ENCODE measurements at places on chromosomes 6 and 20.

- DNase-seq, result peak; percentile 26
These were observed 420 bp upstream of the BTN2A1 start for GRCh38 chr6:26457264-26457805.

DNA sequence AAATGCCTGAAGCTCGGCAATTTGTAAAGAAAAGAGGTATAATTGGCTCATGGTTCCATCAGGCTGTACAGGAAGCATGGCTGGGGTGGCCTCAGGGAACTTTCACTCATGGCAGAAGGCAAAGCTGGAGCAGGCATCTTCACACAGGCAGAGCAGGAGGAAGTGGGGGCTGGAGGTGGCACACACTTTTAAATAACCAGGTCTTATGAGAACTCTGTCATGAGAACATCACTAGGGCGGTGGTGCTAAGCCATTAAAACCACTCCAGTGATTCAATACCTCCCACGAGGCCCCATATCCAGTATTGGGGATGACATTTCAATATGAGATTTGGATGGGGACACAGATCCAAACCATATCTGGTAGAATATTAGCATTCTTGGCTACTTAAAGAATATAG, 345.2 kb downstream of the ARHGAP18 start:
- DNase-seq, result no peak

GRCh38 chr6:72711731-72712130, 89.9 kb downstream of the KCNQ5 start:
- DNase-seq, result no peak

DNA sequence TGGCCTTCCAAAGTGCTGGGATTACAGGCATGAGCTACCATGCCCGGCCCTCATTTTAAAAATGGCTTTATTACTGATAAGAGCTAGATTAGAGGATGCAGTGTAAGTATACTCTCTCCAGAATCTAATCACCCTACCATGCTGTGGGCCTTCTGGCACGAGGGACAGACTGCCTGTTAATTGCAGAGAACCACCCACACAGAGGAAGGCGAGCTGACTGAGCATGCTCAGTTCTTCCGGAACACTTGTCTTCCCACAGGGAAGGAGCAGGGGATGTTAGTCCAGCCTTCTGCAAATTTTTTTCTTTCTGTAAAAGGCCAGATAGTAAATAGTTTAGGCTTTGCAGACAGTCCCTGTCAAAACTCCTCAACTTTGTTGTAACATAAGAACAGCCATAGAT, 48.9 kb downstream of the ALDH5A1 start:
- DNase-seq, result no peak

DNA sequence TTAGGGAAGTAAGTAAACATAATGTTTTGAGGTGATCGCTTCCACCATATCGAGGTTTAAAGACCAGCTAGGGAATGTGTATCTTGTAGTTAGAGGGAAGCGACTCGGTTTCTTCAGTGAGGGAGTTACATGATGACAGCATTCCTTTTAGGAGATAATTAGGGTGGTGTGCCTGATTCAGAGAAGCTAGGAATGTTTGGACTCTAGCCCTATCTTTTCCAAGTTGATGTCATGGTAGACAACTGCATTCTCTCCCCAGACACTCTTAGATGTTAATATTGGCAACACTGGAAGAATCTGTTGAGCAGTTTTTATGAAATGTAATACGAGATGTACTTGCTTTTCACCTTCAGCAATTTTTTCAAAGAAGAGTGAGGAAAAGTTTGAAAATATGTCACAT, 12.9 kb upstream of the HIVEP1 start:
- no peak for DNase-seq

DNA sequence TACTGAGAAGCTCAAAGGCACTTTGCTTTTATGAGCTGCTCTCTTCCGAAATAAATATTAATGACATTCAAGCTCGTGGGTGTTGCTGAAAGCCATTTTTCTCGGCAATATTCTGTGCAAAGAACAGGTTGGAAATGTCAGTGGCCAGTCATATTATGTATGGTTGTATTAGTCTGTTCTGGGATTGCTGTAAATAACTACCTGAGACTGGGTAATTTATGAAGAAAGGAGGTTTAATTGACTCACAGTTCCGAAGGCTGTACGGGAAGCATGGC, 32.1 kb downstream of the TUBB2B start:
- no peak for DNase-seq

- DNase-seq, result no peak
These were observed 54.7 kb upstream of the SNRPB2 start for GRCh38 chr20:16675001-16675564.

DNA sequence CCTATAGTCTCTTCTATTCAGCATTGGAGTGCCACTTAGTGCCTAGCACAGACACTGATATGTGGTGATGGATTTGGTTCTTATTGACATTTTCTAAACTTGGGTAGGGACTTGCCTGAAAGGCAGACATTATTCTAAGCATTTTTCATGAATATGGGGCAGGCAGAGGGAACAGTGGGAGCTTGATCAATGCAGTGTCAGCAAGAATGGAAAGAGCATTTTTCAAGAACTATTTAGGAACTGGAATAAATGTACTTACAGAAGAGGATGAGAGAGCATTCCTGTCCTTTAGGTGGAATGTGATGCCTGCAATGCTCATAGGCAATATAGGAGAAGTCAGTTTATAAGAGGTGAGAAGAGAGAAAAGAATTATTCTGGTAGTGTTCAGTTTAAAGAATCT, 26.2 kb downstream of the DEFB114 start:
- no peak for DNase-seq

DNA sequence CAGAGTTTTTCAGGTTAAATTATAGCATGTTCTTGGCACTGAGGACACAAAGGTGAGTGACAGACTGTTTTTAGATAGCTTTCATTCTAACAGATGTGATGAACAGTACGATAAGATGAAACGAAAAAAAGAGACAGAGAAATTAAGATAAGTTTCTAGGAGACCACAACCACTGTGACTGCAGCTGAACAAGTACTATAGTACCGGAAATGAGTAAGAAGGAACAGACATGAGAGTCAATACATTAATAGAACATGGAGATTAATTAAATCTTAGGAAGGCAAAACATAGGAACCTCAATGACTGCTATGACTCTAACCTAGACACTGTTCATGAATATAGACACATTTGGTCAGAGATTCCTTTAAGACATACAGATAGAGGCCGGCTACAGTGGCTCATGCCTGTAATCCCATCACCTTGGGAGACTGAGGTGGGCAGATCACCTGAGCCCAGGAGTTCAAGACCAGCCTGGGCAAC, 40.2 kb downstream of the HBS1L start:
- DNase-seq, result no peak

DNA sequence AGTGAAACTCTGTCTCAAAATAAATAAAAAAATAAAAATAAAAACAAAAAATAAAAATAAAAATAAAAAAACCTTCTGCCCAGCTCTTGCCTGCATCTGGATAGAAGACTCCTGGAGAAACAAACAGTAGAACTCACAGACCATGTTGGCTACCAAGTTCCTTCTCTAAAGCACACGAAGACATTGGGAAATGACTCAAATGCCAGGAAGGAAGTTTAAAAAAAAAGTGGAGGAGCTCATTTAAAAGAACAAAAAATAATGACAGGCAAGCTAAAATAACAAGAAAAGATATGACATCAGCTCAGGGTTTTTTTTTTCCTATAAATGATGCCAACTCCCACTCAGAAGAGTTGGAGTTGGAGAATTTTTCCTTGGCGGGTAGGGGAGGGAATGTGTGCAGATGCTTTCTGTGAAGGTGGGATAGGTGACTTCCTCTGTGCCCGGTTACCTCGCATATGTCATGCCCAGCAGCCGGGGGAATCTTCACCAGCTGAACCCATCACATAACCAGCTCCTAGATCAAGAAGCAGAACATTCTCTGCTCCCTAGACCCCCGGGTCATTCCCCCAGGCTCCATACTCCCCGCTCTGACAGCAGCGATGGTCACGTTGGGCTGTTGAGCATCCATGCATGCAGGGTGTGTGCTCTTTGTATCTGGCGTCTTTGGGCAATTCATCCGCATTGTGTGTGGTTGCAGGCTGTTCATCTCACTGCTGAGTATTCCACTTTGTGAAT, 17.3 kb upstream of the CD93 start:
- DNase-seq, result no peak

DNA sequence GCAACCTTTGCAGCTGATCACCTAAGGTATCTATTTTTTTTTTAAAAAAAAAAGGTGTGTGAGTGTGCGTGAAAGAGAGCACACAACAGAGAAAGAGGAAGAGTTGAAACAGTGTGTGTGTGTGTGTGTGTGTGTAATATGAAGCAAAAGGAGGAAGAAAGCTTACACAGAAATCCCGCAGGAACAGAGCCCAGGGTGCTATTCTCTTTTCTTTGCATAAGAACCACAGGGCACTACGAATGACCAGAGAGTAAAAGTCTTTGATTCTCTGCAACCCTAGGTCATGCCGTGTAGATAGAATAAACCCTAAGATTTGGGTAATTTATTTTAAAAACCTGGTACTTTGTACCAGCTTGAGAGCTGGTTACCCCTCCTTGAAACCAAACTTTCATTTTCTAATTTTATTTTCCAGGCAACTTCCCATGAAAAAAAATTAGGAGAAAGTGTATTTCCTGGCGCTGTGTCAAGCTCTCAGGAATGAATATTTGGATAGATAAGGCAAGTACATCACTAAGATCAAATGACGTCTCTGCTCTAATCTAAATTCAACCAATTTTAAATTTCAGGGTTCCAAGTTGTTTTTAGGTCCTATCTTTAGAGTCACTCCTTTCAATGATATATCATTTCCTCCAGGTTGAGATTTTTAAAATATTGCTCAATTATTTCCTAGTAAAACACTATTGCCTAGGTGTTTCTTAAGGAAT, 47.9 kb upstream of the ID4 start:
- DNase-seq, result no peak

- DNase-seq, result no peak
These were observed 223.7 kb downstream of the GMDS start for GRCh38 chr6:2021713-2022125.

DNA sequence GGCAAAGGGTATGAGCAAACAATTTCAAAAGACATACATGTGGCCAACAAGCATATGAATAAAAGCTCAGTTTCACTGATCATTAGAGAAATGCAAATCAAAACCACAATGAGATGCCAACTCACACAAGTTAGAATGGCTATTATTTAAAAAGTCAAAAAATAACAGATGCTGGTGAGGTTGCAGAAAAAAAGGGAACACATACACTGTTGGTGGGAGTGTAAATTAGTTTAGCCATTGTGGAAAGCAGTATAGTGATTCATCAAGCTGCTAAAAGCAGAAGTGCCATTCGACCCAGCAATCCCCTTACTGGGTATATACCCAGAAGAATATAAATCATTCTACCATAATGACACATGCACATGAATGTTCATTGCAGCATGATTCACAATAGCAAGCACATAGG, 6.7 kb upstream of the KHDC1L start:
- DNase-seq, result no peak

DNA sequence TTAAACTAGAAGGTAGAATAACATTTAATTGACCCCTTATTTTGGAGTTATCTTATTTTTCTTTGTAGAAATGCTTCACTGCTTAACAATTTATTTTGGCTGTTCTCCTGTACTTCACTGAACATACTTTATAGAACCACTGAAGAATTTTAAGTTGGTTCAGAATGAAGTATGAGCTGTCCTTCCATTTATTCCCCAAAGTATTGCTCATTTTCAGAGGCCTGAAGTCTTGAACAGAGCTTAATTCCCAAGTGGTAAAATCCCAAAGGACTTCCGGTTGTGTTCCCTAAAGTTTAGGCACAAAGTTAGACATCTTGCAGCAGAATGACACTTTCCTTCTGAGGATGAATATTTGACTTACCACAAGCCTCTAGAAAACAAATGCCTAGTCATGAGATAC, 233.3 kb downstream of the TINAG start:
- no peak for DNase-seq

GRCh38 chr6:13794184-13794583, 20.2 kb downstream of the MCUR1 start:
- DNase-seq, result peak; percentile 12

DNA sequence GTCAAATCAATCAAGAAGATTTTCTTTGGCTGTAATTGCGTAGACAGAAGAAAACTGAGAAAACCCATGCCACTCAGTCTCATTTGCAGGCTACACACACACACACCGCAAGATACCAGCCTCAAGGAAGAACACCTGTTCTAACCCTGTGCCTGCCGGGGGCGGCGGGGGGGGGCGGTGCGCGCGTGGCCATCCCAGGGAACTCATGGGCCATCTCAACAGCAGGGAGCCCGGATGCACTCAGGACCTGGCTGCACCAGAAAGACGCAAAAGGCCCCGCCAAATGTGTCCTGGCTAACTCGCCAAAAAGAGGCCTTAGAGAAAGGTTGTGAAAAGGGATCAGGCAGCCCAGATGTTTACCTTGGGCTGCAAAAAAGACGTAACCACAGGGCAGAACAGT, 2.1 kb downstream of the B3GAT2 start:
- DNase-seq, result no peak

DNA sequence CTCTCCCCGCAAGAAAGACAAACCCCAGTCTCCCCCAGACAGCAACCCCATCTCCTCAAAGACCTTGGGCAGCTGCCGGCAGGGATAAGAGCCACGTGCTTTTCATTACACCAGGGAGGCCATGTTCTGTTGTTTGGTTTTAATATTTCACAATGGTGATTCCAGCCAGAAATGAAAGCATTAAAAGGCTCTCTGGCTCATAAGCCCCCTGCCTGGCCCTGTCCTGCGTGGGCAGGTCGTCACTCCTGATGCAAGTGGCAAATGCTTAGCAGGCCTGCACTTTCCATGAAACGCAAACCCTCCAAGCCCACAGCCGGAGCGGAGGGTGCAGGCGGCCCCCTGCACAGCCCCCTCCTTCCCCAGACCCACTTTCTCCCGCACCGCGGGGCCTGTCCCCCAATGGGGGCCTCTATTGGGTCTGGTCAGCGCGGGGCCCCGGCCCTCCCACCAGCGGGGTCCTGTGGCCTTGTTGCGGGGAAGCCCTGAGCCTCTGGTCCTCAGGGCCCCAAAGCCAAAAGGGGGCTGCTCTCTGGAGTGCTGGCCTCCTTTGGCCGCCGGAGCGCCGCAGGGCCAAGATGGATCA, 77.2 kb downstream of the TMEM242 start:
- DNase-seq, result no peak

GRCh38 chr20:21548390-21549035, 34.6 kb upstream of the NKX2-2 start:
- peak; percentile 19 for DNase-seq

GRCh38 chr6:35718911-35719381, 17.9 kb upstream of the ARMC12 start:
- DNase-seq, result no peak

DNA sequence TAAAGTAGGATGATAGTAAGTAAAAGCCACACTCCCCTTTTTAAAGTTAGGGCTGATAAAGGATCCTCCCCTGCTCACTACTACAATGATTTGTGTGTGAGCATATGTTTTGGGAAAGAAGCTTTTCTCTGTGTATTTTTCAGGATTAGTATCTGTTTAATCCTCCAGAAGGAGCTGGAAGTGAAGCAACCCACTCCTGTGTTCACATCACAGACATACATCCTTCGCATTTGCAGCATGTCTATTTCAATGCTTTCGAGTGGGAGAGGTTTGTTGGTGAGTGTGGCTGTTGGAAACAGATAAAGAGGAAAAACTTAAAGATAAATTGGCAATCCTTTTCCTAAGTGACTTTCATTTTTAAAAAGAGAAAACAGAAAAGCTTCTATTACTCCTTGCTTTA, 31.6 kb upstream of the RGS17 start:
- DNase-seq, result no peak

- no peak for DNase-seq
These were observed 6.3 kb downstream of the TAF4 start for GRCh38 chr20:62059401-62059800.

- no peak for DNase-seq
These were observed 10.2 kb downstream of the PLCB4 start for GRCh38 chr20:9078826-9079731.
